ENCODE measurements at places on chromosomes 3 and 15.

- no peak for DNase-seq
Measured at GRCh38 chr15:77456746-77457145, 36.1 kb downstream of the HMG20A start.

DNA sequence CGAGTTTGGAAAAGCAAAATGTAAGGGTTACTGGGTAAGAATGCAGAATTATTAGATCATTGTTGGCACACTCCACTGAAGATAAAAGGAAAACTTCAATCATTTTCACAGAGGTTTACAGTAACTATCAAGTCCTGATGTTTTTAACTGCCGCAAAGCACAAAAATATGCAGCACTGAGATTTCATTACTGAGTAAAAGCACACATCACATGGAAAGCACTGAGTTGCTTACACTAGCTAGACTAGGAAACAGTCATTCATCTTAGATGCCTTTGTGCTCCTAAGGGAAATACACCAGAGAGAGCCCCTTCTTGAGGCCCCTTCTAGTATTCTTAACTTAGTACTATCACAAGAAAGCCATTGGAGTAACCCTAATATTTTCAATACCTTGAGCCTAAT, 11.8 kb upstream of the P2RY1 start:
- no peak for DNase-seq

DNA sequence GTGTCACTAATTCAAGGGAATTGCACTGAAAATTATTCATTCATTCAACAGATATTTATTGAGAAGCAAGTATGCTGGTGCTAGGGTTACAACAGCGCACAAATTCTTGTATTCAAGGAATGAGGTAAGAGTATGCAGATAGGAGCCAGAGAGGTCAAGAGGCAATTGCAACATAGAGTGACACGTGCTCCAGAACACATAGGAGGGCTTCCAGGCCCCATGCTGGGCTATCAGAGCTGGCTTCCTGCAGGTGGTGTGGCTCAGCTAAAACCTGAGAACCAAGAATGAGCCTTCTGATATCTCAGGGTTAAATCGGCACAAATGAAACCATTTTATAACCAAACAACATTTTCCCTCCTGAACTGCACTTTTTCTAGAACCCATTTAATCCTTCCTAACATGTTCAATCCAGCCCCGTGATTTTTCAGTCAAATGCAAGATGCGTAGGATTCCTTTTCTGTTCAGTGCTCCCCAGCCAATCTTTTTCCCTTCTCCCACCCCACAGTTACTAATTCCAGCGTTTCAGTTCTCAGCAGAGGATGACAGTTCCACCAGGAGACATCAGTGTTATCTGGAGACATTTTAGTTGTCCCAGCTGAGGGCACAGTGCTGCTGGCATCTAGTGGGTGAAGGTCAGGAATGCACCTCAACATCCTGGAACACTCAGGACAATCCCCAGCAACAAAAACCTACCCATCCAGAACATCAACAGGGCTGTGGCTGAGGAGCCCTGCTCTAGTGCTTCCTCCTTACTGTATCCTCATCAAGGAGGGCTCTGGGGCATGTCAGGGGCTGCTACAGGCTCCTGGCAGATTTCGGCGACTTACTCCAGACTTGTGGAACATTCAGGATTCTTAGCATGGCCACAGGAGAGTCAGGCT, 13.1 kb downstream of the CCR5AS start:
- DNase-seq = no peak

DNA sequence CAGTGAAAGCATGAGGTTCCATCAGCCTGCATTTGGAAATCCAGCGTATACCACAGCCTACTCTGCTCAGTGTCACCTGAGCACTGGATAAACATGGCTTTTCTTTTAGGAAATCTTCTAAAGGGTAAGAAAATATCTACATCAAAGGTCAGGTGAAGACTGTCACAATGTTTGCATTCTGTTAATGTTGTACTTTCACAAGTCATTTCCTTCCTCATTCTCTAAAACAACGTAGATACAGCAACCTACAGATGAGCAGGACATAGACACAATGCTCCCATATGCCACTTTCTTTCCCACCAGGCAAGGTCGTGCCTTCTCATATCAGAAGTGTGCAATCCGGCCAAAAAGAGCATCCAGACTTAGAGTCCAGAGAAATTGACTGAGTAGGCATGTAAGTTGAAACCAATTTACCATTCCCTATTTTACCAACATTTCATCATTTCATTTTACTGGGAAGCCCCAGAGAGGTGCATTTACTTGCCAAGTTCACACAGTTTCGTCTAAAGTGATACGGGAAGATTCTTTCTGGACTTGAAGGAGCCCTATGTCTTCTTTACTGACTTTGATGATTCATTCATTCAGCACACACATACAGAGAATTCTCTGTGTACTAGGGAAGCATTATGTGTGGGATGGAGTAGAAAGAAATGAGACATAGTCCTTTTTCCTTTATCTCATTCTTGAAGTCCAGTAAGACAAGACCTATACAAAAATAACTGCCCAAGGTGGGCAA, 30.6 kb upstream of the LPP start:
- peak; percentile 57 for DNase-seq

DNA sequence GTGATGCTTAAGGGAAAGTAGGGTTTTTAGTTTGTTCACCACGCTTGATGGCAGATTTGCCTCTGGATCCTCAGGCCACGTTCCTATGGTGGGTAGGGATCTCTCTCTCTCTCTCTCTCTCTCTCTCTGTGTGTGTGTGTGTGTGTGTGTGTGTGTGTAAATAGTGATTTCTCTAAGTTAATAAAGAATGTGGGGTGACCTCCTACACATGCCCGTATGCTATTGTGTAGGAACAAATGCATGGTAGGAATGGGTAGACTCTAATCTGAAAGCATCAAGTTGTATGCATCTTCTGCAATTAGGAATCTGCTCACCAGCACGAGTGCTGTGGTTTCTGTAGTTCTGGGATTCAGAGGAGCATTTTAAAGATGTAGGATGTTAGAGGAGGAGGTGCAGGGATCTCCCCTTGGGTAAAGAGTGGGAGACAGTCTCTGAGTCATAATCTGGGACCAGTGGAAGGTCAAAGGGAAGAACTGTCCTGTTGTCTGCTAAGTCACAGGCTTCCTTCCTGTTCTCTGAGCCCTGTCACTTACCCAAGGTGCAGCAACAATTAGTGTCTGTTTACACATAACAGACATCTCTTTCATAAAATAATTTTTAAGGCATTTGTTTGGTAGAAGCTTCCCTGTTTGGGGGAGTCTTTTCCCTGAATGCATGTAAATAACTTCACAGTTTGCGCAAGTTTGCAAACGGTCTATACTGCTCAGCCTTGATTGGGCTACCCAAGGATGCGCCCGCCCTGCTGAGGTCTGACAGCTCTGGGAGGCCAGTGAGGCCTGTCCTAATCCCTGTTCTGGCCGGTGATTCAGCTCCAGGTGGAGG, 139.8 kb downstream of the IGF1R start:
- no peak for DNase-seq

Measured in B cell (primary cell).